ENCODE measurements at places on chromosomes 6 and 20. TPM values are rescaled to one million over a fixed set of nuclear protein-coding genes. Genes with fewer than 3 reads are reported as not detected.

Gene GJA10
- not detected for total RNA-seq

Gene PDYN
- not detected for total RNA-seq

Gene DSE
- total RNA-seq, result 122 TPM

Gene FILIP1
- 0.29 TPM for total RNA-seq

Gene DZANK1
- total RNA-seq, result 1.3 TPM

Gene APOBEC2
- not detected for total RNA-seq

Gene ABHD16B
- total RNA-seq, result not detected

Gene TMEM181
- 37.5 TPM for total RNA-seq

Gene MLN
- not detected for total RNA-seq

Gene KIAA0408
- 3.8 TPM for total RNA-seq

Gene NUP43
- 16.9 TPM for total RNA-seq

Gene ARG1
- total RNA-seq, result not detected

Gene CST5
- total RNA-seq, result not detected

Gene BMP6
- total RNA-seq, result 1.3 TPM

Gene BFSP1
- total RNA-seq, result 2.3 TPM

Gene LRP11
- 125 TPM for total RNA-seq

Gene COX4I2
- total RNA-seq, result not detected

Gene KIF3B
- 38.5 TPM for total RNA-seq

Gene PPP1R3G
- 3.3 TPM for total RNA-seq

Gene SIRPG
- not detected for total RNA-seq

Data from smooth muscle cell of trachea (primary cell).